ENCODE measurements at places on chromosomes 3 and 15.

- DNase-seq = no peak
These were observed 599.6 kb downstream of the GBE1 start for GRCh38 chr3:81161851-81162250.

GRCh38 chr3:76668653-76669052 is 371.2 kb upstream of the ROBO2 start:
- DNase-seq = no peak

GRCh38 chr3:23710555-23710954 is 95.2 kb upstream of the UBE2E1 start:
- no peak for DNase-seq

DNA sequence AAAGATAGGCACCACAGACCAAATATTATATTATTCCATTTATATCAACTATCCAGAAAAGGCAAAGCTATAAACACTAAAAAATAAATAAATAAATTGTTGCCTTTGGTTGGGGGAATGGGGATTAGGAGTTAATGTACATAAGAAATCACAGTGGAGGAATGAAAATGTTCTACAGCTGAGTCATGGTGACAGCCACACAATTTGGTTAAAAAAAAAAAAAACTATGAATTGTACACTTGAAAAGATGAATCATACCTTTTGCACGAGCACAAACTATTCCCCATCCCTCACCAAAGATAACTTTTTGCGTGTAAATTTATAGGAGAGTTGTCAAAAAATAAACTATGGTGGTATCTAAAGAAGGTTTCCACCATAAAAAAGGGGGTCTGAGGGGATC is 103.2 kb downstream of the TBC1D5 start:
- DNase-seq = no peak

- DNase-seq = no peak
These were observed 83.4 kb upstream of the MEX3B start for GRCh38 chr15:82129149-82129692.

GRCh38 chr3:194559530-194559929 is 72.7 kb upstream of the ATP13A3 start:
- no peak for DNase-seq

GRCh38 chr3:25817107-25817506 is 27.2 kb downstream of the OXSM start:
- no peak for DNase-seq

- no peak for DNase-seq
These were observed 42.0 kb upstream of the CTDSPL2 start for GRCh38 chr15:44385344-44385942.

All from activated B cell treated with CpG ODN at 0.5 μM for 24 hours (primary cell).